Stimulated activated memory B cell treated with anti-CD40 and anti-IgM and Interleukin-4, amounts not matched to agents 10 μg/mL and 1 μg/mL and 100 μg/mL, for 72 hours (primary cell): ENCODE measurements at places on chromosomes 7 and 10.

GRCh38 chr7:120998520-120998919 is 10.0 kb downstream of the CPED1 start:
- no peak for ATAC-seq

GRCh38 chr10:47027784-47028260 is 116.6 kb downstream of the PTPN20 start:
- no peak for ATAC-seq

- no peak for ATAC-seq
Observed at GRCh38 chr7:92932450-92932849, 96.1 kb upstream of the CDK6 start.

- ATAC-seq, result no peak
Observed at GRCh38 chr10:71040343-71040742, 152.0 kb upstream of the PCBD1 start.

- ATAC-seq, result no peak
Observed at GRCh38 chr10:73655990-73656298, at the start of gene SYNPO2L. Gene SYNPO2L, minus strand, starts transcription at chr10:73656029. Its CDS starts 107 bp downstream, at chr10:73655922.

GRCh38 chr10:102581401-102581800 is 62.9 kb upstream of the TRIM8 start:
- no peak for ATAC-seq
